Kidney (tissue), 22 donors: ENCODE measurements at places on chromosomes 2 and 18.

DNA sequence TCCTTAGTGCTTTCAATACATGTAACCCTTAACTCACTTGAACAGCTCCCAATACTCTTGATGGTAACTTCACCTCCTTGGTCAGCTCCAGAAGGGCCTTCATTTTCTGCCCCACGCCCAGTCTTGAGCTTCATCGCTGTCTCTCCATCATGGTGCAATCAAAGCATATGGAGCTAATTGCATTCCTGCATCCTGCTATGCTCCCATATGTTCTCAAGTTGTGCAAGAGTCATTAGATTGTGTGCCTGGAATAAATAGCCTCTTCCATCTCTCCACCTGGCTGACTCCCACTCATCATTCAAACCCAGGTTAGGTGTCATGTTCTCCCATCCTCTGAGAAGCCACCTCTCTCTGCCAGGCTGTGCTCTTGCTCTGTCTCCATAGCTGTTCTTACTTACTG is 364.5 kb upstream of the RGPD4 start:
- H3K4me3 ChIP-seq: no peak overlapping the region
- H3K4me1 ChIP-seq: no peaks in the 10 kb centered on the region
- DNase-seq: no peak
- H3K27me3 ChIP-seq: no peaks in the 10 kb centered on the region

- H3K27ac ChIP-seq: no peak overlapping the region
- no peak overlapping the region for H3K4me3 ChIP-seq
- H3K36me3 ChIP-seq: no peaks in the 10 kb centered on the region
- no peaks in the 10 kb centered on the region for H3K4me1 ChIP-seq
- no peaks in the 10 kb centered on the region for H3K27me3 ChIP-seq
These were observed 207.5 kb downstream of the SPP2 start for GRCh38 chr2:234257859-234258561.

- no peak overlapping the region for H3K27ac ChIP-seq
- H3K27me3 ChIP-seq: no peaks in the 10 kb centered on the region
- DNase-seq: peak; percentile 93
- no peak overlapping the region for H3K4me3 ChIP-seq
- no peaks in the 10 kb centered on the region for H3K36me3 ChIP-seq
These were observed 290.7 kb upstream of the SLC14A2 start for GRCh38 chr18:45324495-45325113.

DNA sequence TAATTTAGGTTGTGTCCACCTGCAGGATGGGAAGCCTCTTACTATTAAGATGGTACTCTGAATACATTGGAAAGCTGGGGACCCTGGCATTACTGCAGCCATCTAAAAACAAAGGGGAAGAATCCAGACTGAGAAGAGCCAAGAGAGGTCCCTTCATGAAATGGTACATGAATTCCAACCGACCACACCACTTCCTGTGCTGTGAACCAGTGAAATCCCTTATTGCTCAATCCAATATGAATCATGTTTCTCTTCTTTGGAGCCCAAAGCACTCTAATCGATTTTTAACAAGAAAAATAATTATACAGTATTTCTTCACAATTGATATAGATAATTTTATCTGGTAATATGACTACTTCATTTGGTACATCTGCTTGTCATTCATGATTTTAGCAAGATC is 479.7 kb upstream of the RAB6C start:
- no peaks in the 10 kb centered on the region for H3K4me1 ChIP-seq
- no peak overlapping the region for H3K4me3 ChIP-seq
- no peaks in the 10 kb centered on the region for H3K27me3 ChIP-seq
- no peak for DNase-seq
- no peaks in the 10 kb centered on the region for H3K36me3 ChIP-seq

DNA sequence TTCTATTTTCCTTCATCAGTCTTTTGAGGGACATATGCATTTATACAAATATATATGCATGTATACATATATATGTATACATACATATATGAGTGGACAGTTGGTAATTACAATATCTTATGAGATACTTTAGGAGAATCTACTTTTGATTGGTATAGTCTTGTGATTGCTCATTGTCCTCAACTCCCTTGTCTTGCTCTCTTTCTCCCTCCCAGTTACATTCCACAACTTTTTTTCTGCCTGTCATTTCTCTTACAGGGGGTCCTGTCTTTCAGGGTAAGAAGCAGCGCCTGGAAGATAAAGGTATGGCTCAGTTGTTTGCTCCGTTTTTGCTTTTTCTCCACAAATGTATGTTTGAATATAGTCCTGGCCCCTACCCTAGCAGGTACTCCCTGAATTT is 19.9 kb downstream of the EFEMP1 start:
- H3K27ac ChIP-seq: no peak overlapping the region
- no peak for DNase-seq
- H3K4me1 ChIP-seq: no peaks in the 10 kb centered on the region

DNA sequence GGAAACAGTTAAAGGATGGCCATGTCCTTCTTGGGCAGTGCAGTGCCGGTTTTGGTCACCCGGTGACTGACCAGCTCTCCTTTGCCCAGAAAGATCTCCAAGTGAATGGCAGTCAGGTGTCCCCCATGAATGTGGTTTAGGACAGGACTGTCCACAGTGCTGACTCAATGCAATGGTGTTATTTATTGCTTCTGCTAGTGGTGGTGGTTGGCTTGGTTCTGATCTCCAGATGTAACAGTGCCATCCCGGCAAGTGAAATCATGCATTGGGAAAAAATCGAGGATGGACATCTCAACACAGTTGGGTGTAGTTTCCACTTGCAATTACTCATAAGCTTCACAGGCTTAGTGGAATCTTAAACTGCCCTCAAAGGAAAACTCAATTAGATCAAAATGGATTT is 81.9 kb downstream of the TGOLN2 start:
- H3K27ac ChIP-seq: no peak overlapping the region
- peaks cover 13% of the 10 kb centered on the region for H3K4me1 ChIP-seq
- no peaks in the 10 kb centered on the region for H3K27me3 ChIP-seq
- no peak overlapping the region for H3K4me3 ChIP-seq

GRCh38 chr2:174670446-174670845 is 72.8 kb upstream of the WIPF1 start:
- H3K27ac ChIP-seq: no peak overlapping the region
- peaks cover 9% of the 10 kb centered on the region for H3K4me1 ChIP-seq
- no peak overlapping the region for H3K4me3 ChIP-seq
- no peak for DNase-seq
- no peaks in the 10 kb centered on the region for H3K36me3 ChIP-seq
- no peaks in the 10 kb centered on the region for H3K27me3 ChIP-seq

DNA sequence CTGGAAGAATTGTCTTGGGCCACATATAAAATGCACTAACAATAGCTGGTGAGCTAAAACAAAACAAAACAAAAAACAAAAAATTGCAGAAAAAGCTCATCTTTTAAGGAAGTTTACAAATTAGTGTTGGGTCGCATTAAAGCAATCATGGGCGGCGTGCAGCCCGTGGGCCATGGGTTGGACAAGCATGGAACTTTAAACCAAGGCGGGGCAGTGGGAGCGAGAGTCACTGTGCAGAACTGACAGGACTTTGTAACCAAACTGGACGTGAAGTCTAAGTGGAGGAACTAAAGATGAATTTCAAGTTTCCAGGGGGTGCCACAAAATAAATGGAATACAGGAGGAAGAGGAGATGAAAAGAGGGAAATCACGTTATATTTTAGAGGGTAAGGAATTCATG is 80.7 kb downstream of the PSMG2 start:
- no peak overlapping the region for H3K27ac ChIP-seq
- no peaks in the 10 kb centered on the region for H3K4me1 ChIP-seq
- H3K4me3 ChIP-seq: no peak overlapping the region
- DNase-seq: no peak
- no peaks in the 10 kb centered on the region for H3K27me3 ChIP-seq

- DNase-seq: no peak
- H3K27ac ChIP-seq: no peak overlapping the region
- H3K4me1 ChIP-seq: peaks cover 9% of the 10 kb centered on the region
- no peak overlapping the region for H3K4me3 ChIP-seq
- H3K27me3 ChIP-seq: no peaks in the 10 kb centered on the region
These were observed 61.0 kb upstream of the EPB41L3 start for GRCh38 chr18:5604778-5605177.

DNA sequence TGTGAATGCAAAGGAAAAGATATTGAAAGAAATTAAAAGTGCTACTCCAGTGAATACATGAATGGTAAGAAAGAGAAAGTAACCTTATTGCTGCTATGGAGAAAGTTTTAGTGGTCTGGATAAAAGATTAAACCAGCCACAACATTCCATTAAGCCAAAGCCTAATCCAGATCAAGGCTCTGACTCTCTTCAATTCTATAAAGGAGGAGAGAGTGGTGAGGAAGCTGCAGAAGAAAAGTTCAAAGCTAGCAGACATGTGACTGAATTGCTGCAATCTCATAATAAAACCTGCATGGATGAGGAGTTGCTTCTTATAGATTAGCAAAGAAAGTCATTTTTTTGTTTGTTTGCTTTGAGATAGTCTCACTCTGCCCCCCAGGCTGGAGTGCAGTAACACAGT is 130.2 kb downstream of the DNAH6 start:
- H3K27me3 ChIP-seq: no peaks in the 10 kb centered on the region
- no peaks in the 10 kb centered on the region for H3K36me3 ChIP-seq
- no peak overlapping the region for H3K27ac ChIP-seq
- H3K4me3 ChIP-seq: peak overlapping the region; percentile 13
- no peaks in the 10 kb centered on the region for H3K4me1 ChIP-seq
- no peak for DNase-seq
